ENCODE measurements at places on chromosomes 6 and 20. TPM values are rescaled to one million over a fixed set of nuclear protein-coding genes. Genes with fewer than 3 reads are reported as not detected.

LST1 gene
- total RNA-seq: 5.1 TPM

SCRT2 gene
- not detected for total RNA-seq

RNF144B gene
- 36.4 TPM for total RNA-seq

NELFE gene
- total RNA-seq: 56.3 TPM

CTAGE9 gene
- not detected for total RNA-seq

SNX3 gene
- total RNA-seq: 90.8 TPM

ADGRF5 gene
- total RNA-seq: not detected

KIF3B gene
- total RNA-seq: 15.7 TPM

KIFC1 gene
- total RNA-seq: 42.8 TPM

RNF182 gene
- total RNA-seq: not detected

CFAP61 gene
- 0.19 TPM for total RNA-seq

CCN6 gene
- not detected for total RNA-seq

FIG4 gene
- 14.8 TPM for total RNA-seq

RAET1G gene
- total RNA-seq: not detected

AKAP12 gene
- total RNA-seq: not detected

TFAP2C gene
- total RNA-seq: not detected

ME1 gene
- not detected for total RNA-seq

DZANK1 gene
- 27.9 TPM for total RNA-seq

PLN gene
- not detected for total RNA-seq

FLRT3 gene
- total RNA-seq: not detected

PHACTR3 gene
- total RNA-seq: not detected

PRPH2 gene
- not detected for total RNA-seq

CLPSL2 gene
- total RNA-seq: not detected

BANF2 gene
- not detected for total RNA-seq

C20orf202 gene
- not detected for total RNA-seq

GGT7 gene
- not detected for total RNA-seq

PACRG gene
- not detected for total RNA-seq
